Ascending aorta (tissue), 2 donors: ENCODE measurements at places on chromosomes 1 and 21. TPM values are rescaled to one million over a fixed set of nuclear protein-coding genes. Genes with fewer than 3 reads are reported as not detected.
A peak's percentile ranks its signal among the peaks of the same experiment; 100 is the strongest.

DNA sequence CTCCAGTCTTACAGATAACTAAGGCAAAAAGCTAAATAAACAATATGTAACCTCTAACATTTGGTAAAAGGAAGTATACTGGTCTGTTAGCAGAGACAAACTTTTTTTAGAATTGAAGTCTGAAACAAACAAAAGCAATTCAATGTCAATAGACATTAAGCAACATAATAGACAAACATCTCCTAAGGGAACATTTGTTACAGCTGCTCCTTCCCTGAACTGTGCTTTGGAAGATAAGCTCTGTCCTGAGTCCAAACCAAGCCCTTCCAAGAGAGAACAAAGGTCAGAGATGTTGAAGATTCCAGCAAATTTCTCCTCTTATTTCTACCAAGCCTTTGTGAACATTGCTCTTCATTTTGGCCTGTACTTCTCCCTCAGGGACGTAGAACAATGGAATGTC is 25.3 kb downstream of the FMO2 start:
- DNase-seq: no peak
- H3K4me3 ChIP-seq: no peak overlapping the region
- H3K4me1 ChIP-seq: no peaks in the 10 kb centered on the region
- peaks cover 48% of the 10 kb centered on the region for H3K36me3 ChIP-seq

DNA sequence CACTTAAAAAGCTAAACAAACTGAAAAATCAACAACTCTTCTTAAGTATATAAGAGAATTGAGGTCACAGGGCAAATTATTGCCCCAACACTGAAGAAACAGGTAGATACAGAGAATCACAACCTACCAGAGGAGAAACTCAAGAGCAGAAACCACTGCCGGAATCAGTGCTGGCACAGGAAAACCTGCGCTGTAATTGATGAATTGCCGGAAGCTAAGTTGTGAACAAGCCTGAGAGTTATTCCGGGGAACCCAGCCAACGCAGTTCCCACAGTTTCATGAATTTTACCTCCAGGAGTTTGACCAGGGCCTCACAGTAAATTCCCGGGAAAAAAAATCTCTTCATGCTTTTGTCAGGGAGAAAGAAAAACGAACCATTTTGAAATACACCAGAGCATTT is 657.1 kb upstream of the BRINP3 start:
- H3K36me3 ChIP-seq: no peaks in the 10 kb centered on the region
- DNase-seq: no peak
- H3K4me3 ChIP-seq: no peak overlapping the region
- no peaks in the 10 kb centered on the region for H3K27me3 ChIP-seq
- H3K27ac ChIP-seq: no peak overlapping the region

- no peak overlapping the region for H3K4me3 ChIP-seq
- H3K27me3 ChIP-seq: no peaks in the 10 kb centered on the region
- no peaks in the 10 kb centered on the region for H3K4me1 ChIP-seq
- H3K36me3 ChIP-seq: peaks cover under 1% of the 10 kb centered on the region
- peak; percentile 8 for DNase-seq
These were observed 11.5 kb downstream of the TRIM46 start for GRCh38 chr1:155184835-155185782.

DNA sequence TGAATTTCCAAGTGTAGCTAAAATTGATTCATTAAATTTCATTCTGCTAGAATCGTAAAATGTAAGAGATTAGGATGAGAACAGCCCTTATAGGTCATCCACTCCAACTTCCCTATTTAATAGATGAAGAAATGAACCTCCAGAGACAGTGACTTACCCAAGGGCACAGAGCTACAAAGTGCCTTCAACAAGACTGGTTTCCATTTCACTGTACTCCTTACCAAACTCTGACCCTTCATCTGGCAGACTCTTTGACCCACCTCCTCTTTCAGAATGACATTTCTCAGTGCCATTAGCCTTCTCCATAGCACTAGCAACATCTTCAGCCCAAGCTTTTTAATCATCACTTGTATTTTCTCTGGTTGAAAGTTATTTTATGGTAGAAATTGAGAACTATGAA is 161.3 kb downstream of the NEK7 start:
- DNase-seq: no peak
- no peaks in the 10 kb centered on the region for H3K4me1 ChIP-seq
- no peaks in the 10 kb centered on the region for H3K27me3 ChIP-seq

- DNase-seq: peak; percentile 24
- H3K27ac ChIP-seq: no peak overlapping the region
- H3K27me3 ChIP-seq: no peaks in the 10 kb centered on the region
- no peaks in the 10 kb centered on the region for H3K4me1 ChIP-seq
These were observed 9.0 kb downstream of the EPS8L3 start for GRCh38 chr1:109754738-109755137.

- DNase-seq: no peak
- no peak overlapping the region for H3K27ac ChIP-seq
- no peaks in the 10 kb centered on the region for H3K27me3 ChIP-seq
- H3K36me3 ChIP-seq: peaks cover 30% of the 10 kb centered on the region
These were observed 57.9 kb downstream of the EPRS1 start for GRCh38 chr1:219988387-219988786.

- H3K36me3 ChIP-seq: no peaks in the 10 kb centered on the region
- no peak overlapping the region for H3K27ac ChIP-seq
- no peak for DNase-seq
- no peaks in the 10 kb centered on the region for H3K27me3 ChIP-seq
- no peak overlapping the region for H3K4me3 ChIP-seq
- no peaks in the 10 kb centered on the region for H3K4me1 ChIP-seq
These were observed 9.7 kb upstream of the PTGS2 start for GRCh38 chr1:186689907-186690306.

DNA sequence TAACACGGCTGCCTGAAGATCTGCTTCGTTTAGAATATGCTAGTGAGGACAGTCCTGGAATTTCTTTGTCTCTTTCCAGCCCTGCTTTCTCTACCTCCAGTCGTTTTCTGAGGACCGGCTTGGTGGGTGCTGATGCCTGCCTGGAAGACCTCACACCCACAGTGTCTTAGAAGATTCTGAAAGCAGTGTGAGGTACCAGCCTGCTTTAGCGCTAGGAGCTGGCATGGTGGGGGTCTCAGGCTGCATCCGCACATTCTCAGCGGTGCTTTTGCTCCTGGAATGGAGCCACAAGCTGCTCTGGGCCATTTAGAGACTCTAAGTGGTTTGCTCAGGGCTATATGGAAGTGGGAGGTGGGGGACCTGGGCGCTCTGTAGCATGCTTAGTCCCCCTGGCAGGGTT is 61.4 kb downstream of the CD247 start:
- H3K4me1 ChIP-seq: no peaks in the 10 kb centered on the region
- H3K4me3 ChIP-seq: no peak overlapping the region
- no peak for DNase-seq
- H3K27me3 ChIP-seq: no peaks in the 10 kb centered on the region
- H3K27ac ChIP-seq: no peak overlapping the region

GRCh38 chr1:31936278-31936980 is 1.7 kb downstream of the PTP4A2 start:
- peak overlapping the region; percentile 97 for H3K27ac ChIP-seq
- no peaks in the 10 kb centered on the region for H3K27me3 ChIP-seq
- H3K4me3 ChIP-seq: peak overlapping the region; percentile 85

DNA sequence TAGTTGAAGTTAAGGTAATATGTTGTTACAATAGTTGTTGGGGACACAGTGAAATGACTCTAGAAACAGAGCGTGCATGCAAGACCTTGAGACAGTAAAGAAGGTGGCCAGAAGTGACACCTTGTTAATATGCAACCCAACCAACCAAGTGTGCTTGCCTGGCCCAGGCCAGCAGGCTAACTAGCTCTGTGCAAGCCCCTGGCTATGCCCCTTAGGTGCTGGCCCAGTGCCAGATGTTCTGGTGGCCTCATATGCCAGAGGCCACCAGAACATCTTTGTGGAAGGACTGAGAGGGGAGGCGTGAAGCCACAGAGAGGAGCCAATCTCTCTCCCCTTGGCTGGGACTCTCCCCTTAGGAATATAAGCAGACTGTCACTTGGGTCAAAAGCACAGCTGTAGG is 111.2 kb upstream of the JUN start:
- H3K27ac ChIP-seq: no peak overlapping the region
- H3K36me3 ChIP-seq: no peaks in the 10 kb centered on the region
- no peak overlapping the region for H3K4me3 ChIP-seq
- no peak for DNase-seq
- peaks cover 32% of the 10 kb centered on the region for H3K4me1 ChIP-seq

GRCh38 chr1:98028800-98029199 is 108.0 kb upstream of the DPYD start:
- no peak overlapping the region for H3K27ac ChIP-seq
- H3K36me3 ChIP-seq: no peaks in the 10 kb centered on the region
- DNase-seq: no peak
- no peaks in the 10 kb centered on the region for H3K4me1 ChIP-seq

DNA sequence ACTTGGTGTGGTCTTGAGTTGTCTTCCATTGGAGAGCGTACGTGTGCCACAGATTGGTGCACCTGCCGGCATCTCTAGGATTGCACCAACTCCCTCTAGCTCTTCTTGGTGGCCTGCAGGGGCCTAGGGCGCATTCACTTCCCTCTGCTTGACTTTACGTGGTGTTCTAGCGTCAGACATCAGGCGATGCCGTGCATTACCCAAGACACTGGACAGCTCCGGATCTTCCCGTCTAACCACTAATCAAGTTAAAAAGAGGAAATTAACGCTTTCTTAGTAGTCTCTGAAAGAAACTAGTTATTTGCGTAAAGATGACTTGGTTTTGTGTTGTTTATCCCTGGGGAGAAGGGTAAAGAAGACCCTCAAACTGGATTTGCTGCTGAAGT is 510 bp upstream of the IL10RB start:
- DNase-seq: peak; percentile 33
- peak overlapping the region; percentile 84 for H3K27ac ChIP-seq
- H3K27me3 ChIP-seq: no peaks in the 10 kb centered on the region
- peaks cover 10% of the 10 kb centered on the region for H3K4me1 ChIP-seq
- peaks cover 6% of the 10 kb centered on the region for H3K36me3 ChIP-seq

- H3K27me3 ChIP-seq: no peaks in the 10 kb centered on the region
- H3K4me1 ChIP-seq: peaks cover 10% of the 10 kb centered on the region
- no peaks in the 10 kb centered on the region for H3K36me3 ChIP-seq
- no peak overlapping the region for H3K4me3 ChIP-seq
- DNase-seq: no peak
These were observed 66.1 kb downstream of the ALG14 start for GRCh38 chr1:95006681-95007080.

DNA sequence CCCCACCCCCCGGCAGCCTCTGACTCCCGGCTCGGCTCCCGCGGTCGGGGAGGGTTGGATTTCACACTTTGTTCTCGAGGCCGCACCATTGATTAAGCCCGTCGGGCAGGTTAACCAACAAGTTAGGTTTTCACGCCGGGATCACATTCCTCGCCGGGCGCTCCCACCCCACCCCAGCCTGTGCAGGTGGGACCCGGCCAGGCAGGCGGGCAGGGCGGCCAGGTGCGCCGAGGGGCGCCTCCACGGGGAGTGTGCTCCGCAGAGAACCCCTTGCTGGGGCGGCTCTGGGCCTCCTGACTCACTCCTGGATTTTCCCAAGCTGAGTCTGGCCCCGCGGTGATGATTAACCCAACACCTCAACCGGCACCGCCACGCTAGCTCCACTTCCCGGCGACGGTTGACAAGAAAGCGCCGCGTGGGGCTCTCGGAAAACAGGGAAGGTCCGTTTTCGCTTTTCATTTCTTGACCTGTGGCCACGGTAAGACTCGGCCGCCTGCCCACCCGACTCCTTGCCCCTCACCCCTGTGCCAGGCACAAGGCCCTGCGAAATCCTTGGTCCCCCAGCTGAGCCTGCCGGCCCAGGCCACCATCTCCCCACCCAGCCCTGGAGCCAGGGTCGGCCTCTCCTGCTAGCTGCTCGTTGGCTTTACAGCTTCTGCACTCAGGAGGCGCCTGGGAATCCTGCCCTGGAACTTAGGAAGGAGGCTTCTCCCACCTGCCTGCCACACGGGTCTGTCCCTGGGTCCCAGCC is 8.8 kb upstream of the TTLL10 start:
- no peak for DNase-seq
- peaks cover 7% of the 10 kb centered on the region for H3K27me3 ChIP-seq
- H3K27ac ChIP-seq: no peak overlapping the region
- H3K4me3 ChIP-seq: no peak overlapping the region
- H3K36me3 ChIP-seq: no peaks in the 10 kb centered on the region

DNA sequence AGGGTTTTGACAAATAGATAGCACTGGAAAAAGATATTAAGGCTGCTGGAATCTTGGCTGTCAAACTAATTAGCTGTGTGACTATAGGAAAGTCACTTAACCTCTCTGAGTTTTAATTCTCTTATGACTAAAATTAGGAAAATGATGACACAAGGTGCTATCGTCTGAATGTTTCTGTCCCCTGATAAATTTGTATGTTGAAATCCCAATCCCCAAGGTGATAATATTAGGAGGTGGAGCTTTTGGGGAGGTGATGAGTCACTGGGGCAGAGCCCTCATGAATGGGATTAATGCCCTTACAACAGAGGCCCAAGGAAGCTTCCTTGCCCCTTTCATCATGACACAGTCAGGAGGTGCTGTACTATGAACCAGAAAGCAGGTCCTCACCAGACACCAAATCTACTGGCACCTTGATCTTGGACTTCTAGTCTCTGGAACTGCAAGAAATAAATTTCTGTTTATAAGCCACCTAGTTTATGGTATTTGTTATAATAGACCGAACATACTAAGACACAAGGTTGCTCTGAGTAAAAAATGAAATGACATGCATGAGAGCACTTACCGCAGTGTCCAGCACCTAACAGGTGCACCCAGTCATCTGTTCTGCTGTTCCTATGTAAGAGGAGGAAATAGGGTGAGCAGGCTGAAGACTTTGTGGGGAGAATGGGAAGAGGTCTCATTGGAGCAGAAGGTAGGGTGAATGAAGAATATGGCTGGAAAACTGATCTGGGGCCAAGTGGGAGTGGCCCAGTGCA is 26.3 kb upstream of the DISP1 start:
- H3K27me3 ChIP-seq: no peaks in the 10 kb centered on the region
- no peak for DNase-seq
- no peak overlapping the region for H3K27ac ChIP-seq
- no peaks in the 10 kb centered on the region for H3K36me3 ChIP-seq
- H3K4me1 ChIP-seq: no peaks in the 10 kb centered on the region

DNA sequence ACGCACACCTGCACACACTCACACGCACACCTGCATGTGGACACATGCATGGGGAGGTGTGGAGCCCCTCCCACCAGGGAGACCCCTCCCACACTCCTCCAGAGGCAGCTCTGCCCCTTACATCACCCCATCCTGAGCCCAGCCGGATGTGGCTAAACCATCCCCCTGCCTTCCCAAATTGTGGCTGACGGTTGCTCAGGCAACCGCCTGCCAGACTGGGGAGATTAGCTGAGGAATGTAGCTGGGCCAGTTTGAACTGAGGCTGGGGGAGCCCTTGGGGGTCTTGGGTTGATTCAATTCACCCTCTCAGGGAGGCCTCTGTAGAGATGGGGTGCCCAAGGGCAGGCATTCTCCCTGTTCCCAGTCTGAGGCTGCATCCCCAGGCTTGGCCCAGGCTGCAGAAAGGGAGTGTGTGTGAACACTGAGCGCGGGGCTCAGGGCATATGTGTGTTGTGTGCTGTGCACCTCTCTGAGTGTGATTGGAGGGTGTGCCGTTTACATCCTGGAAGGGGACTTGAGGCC is 12.9 kb downstream of the PTPRU start:
- no peaks in the 10 kb centered on the region for H3K4me1 ChIP-seq
- DNase-seq: no peak
- H3K4me3 ChIP-seq: no peak overlapping the region
- no peaks in the 10 kb centered on the region for H3K27me3 ChIP-seq

CRYAA gene
- total RNA-seq: not detected

MYBPH gene
- total RNA-seq: not detected

S100A16 gene
- 364 TPM for total RNA-seq

KLHDC7A gene
- total RNA-seq: not detected

MTFR1L gene
- 20.9 TPM for total RNA-seq

ESRRG gene
- not detected for total RNA-seq

ELOVL1 gene
- total RNA-seq: 39.9 TPM

TCHHL1 gene
- not detected for total RNA-seq

PLXNA2 gene
- 33.0 TPM for total RNA-seq

OXCT2 gene
- total RNA-seq: not detected

LEMD1 gene
- not detected for total RNA-seq
